ENCODE measurements at places on chromosomes 6 and 20.
A peak's percentile ranks its signal among the peaks of the same experiment; 100 is the strongest.

DNA sequence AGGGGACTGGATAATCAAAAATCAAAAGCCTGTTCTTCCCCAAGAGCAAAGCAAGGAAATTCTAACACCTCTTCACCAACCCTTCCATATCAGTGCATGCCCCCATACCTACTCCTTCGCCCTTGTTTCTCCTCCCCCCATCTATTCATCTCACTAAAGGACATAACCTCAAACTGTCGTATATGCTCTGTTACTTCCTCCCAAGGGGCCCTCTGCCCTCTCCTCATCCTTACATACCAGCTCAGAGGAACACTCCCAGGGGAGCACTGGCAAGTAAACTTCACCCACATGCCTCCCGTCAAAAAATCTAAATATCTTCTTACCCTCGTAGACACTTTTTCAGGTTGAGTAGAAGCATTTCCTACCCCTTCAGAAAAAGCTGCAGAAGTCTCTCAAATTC, 9.4 kb upstream of the ADTRP start:
- DNase-seq, result no peak

DNA sequence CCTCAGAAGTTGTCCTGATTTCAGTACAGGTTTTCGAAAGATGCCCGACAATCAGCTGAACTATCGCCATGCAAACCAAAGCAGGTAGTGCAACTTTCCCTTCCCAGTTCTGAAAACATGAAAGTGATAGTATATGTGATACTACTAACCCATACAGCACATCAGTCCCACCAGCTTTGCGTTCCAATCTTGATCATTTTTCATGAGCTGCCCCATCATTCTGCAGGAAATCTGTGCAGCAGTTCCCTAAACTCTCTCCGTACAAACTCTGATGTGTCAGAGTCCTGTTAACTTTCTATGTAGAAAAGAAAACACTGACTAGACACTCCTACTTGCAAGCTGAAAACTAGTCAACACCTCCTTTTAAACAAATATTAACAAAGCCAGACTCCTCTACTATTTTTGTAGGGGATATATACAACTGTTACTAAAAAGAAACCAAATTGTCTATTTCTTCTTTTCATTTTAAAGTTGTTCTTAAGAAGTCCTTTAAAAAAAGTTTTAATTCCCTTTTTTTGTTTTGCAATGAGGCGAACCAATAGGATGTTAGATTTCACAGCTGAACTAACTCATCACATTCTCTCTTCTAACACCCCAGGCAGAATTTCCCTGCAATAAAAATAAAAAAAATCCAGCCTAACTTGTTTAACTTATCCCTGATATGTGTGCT, 99.6 kb upstream of the DST start:
- DNase-seq, result peak; percentile 42

GRCh38 chr6:169949511-169950097, 198.2 kb downstream of the ERMARD start:
- DNase-seq, result no peak

- DNase-seq, result no peak
Observed at GRCh38 chr6:16158943-16159557, 30.2 kb downstream of the MYLIP start.

GRCh38 chr20:37383229-37383989, 37.5 kb downstream of the SRC start:
- DNase-seq, result no peak

Measured in umbilical cord (tissue), 2 donors.